Esophagus muscularis mucosa (tissue), 4 donors: ENCODE measurements at places on chromosomes 3 and 15. TPM values are rescaled to one million over a fixed set of nuclear protein-coding genes. Genes with fewer than 3 reads are reported as not detected.

The GP5 gene
- not detected for total RNA-seq

- no peak for DNase-seq
These were observed 316.9 kb upstream of the ICE2 start for GRCh38 chr15:60795889-60796288.

DNA sequence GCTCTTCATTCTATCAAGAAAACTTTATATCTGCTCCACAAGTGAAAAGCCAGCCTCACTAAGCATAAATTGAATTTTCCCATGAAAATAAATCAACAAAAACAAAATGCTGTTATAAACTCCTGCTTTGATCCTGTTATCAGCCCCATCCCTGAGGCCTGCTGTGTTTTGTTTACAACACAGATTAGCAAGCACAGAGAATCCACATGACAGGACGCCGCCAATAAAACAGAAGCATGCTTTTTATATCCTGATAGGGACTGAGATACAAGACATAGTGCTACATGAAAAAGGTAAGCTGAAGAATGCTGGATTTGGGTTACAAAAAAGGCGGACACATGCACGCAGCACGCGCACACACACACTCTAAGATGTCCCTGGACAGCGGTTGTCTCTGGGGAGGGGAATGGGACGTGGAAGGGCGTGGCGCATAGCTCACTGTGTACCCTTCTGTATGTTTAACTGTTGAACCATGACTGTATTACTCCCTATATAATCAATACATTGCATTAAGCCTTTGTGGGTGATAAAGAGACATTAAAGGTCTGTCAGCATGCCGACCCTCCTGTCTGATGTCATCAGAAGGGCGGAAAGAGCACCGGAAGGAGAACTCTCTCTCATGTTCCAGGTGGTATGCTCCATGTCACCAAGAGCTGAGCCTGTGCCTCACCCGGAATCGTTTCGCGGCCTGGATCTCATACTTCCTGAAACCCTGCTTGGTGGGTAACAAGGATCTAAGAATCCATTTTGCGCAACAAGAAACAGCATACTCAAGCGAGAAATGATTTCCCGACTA, 93.9 kb downstream of the IQSEC1 start:
- DNase-seq, result no peak

GRCh38 chr3:167811031-167811430, 75.5 kb downstream of the SERPINI1 start:
- DNase-seq, result no peak

The FGD5 gene
- 16.2 TPM for total RNA-seq

- DNase-seq, result no peak
These were observed 142.1 kb downstream of the RBPMS2 start for GRCh38 chr15:64633332-64633731.

The PLSCR5 gene
- not detected for total RNA-seq

The PTX3 gene
- total RNA-seq, result 4.8 TPM

GRCh38 chr3:139957844-139958243, 22.9 kb downstream of the CLSTN2 start:
- DNase-seq, result no peak

DNA sequence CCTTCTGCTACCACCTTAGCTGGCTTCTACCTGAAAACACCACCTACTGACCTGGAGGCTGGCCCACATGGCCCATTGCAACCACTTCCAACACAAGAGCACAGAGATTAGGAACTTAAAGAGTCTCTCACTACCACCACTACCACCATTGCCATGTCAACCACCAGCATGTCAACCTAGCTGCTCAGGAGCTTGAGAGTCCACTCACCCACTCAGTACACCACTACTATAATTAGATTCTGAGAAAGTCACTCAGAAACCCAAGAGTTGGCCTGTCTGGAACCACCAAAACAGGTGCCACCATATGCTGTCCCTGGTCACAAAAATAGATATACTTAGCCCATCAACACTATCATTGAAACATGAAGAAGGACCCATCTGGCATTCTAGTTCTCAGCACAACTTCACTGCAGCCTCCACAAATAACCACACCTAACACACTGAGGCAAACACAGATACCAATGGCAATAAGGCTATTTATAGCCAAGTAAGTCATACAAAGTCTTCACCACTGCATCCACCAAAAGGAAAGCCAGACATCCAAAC, 806.7 kb upstream of the EPHA6 start:
- DNase-seq, result no peak

The GCNT3 gene
- total RNA-seq, result not detected

The ABHD14A gene
- total RNA-seq, result 16.2 TPM

The REC114 gene
- total RNA-seq, result not detected

The ATP8B4 gene
- 6.3 TPM for total RNA-seq
